ENCODE measurements at places on chromosomes 16 and 17.
A peak's percentile ranks its signal among the peaks of the same experiment; 100 is the strongest.

DNA sequence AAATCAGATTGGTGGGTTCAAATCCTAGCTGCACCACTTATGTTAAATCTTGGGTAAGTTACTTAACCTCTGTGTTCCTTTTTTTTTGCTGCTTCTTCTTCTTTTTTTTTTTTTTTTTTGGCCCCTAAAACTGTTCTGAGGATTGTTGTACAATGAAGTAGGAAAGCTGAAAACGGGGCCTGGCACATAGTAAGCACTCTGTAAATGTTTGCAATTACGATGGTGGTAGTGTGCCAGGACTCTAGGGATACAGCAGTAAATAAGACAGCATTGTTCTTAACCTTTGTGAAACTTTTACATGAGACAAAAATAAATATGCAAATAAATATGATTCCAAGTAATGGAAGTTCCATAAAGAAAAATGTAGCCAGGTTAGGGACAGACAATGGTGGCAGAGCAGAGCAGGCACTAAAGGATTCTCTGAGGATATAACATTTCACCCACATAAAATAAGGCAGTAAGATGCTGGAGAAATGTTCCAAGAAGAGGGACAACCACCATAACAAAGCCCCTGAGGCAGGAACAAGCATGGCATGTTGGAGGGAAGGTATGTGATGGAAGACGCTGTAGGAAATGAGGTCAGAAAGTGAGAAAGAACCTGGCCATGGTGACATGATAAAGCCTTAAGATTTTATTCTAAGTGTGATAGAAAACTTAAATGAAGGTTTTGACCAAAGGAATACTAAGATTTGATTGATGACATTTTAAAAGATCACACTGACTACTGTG is 127.3 kb downstream of the NLK start:
- no peak for DNase-seq

DNA sequence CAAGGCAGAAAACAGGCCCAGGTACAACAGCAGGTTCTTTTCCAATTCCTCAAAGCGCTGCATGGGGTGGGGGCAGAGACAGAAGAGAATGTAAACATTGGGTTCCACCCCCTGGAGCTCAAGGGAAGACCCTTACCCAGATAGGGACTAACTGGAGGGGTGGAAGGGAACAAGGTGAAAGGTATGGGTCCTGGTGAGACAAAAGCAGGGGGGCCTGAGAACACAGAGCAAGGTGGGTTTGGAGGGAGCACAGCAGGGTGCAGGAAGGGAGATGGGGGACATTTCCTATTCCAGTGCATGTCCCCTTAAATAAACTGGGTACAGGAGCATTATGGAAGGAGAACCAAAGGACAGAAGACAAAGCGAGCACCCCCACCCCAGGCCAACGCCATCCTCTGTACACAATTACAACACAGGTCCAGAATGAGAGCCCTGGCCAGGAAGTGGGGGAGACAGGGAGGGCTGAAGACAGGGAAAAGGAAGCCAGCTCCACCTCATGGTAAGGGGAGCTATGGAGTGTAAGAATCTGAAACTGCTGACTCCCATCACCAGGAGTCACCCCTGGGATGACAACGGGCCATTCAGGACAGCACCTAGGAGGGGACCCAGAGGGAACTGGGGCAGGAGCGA is 2.1 kb upstream of the CD2BP2 start:
- DNase-seq: no peak

DNA sequence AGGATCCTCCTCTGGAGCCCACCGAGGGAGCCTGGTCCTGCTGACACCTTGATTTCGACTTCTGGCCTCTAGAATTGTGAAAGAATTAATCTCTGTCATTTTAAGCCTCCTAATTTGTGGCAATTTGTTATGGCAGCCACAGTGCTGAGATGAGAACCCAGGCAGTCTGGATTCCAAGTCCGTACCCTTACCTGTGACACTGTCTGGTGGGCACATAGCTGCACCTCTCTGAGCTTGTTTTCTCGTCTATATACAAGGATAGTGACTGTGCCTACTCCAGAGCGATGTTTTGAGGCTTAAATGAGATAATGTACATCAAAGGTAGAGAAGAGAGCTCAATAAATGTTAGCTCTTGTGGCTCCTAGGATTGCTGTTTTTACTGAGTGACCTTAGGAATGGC is 128.4 kb upstream of the MPHOSPH6 start:
- no peak for DNase-seq

- no peak for DNase-seq
Measured at GRCh38 chr17:39001703-39002637, 34.8 kb upstream of the FBXO47 start.

GRCh38 chr17:61731330-61731729 is 132.0 kb downstream of the BRIP1 start:
- no peak for DNase-seq

GRCh38 chr17:79778504-79779083 is 646 bp downstream of the CBX2 start:
- no peak for DNase-seq

GRCh38 chr16:8632675-8633182 is 11.2 kb downstream of the METTL22 start:
- DNase-seq: no peak

- DNase-seq: no peak
Measured at GRCh38 chr16:54511222-54511731, 224.7 kb upstream of the IRX3 start.

DNA sequence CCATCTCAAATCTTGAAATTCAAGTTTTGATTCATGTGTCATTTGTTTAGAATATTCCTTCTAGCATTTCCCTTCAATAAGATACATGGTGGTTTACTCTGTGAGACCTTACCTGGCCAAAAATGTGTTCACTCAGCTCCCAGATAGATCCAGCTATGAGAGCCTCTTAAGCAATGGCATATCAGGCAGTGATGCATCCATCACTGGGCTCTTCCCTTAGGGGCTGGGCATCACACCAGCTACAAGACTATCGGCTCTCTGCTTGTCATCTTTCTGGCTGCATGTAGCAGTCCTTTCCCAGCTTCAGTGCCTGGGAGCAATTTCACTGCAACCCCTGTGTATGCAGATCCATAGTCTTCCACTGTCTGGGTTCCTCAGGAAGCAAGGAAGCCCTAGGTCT is 40.6 kb downstream of the GOSR1 start:
- no peak for DNase-seq

- no peak for DNase-seq
Measured at GRCh38 chr17:83090444-83091256, 11.2 kb downstream of the METRNL start.

- DNase-seq: no peak
Measured at GRCh38 chr16:66229651-66230050, 136.8 kb upstream of the CDH5 start.

DNA sequence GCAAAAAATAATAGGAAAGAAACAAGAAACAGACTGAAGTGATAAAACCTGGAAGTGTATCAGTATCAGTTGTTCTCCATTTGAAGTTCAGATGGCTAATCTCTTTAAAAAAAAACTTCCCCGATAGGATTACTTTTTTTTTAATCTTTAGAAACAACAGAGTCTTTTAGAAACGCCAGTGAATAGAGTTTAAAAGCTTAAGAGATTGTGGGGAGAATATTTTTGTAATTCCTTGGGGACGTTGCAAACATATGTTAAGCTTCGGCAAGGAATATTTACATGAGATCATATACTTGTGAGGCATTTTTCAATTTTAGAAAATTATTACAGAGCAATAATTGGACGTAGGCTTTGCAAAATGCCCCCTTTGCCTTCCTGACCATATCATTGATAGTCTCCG is 13.2 kb downstream of the MAF start:
- DNase-seq: no peak

DNA sequence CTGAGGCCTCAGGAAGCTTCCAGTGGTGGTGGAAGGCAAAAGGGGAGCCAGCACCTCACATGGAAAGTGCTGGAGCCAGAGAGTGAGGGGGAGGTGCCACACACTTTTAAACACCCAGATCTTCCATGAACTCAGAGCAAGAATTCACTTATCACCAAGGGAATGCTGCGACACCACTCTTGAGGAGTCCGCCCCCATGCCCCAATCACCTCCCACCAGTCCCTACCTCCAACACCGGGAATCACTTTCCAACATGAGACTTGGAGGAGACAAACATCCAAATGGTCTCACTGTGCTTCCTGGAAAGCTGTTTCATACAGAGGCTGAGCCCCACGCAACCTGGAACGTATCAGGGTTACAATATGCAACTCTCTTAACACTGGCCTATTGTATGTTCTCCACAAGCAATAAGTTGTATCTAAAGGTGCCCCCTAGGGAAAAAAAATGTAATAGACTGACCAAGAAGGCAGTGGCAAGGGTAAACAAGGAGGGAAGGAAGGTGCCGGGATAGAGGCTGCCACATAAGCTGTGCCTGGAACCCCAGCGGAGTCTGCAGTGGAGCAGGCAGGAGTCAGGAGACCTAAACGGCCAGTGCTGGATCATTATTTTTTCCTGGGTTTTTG is 106.7 kb upstream of the FOXF1 start:
- no peak for DNase-seq

GRCh38 chr17:74429604-74430384 is 2.1 kb upstream of the GPRC5C start:
- no peak for DNase-seq

GRCh38 chr17:76734080-76734840 is 2.9 kb downstream of the SRSF2 start:
- no peak for DNase-seq

GRCh38 chr17:18261146-18261515 is 669 bp downstream of the MIEF2 start:
- DNase-seq: peak; percentile 18

DNA sequence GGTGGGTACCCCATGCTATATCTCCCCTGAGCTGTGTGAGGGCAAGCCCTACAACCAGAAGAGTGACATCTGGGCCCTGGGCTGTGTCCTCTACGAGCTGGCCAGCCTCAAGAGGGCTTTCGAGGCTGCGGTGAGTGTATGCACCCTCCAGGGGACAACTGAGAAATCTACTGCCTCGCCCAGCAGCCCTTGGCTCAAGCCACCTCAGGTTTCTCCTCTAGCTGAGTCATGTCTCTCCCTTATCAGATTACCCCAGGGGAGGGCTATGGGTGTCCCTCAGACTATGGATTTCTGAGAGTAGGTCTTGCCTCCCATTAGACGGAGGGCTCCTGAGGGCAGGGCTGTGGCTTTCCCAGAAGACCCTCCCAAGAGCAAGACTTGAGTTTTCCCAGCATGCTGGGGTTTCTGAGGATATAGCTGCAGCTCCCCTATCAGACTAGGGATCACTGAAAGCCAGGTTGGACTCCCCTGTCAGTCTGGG is 6.7 kb downstream of the NEK8 start:
- no peak for DNase-seq

- no peak for DNase-seq
Measured at GRCh38 chr17:12627177-12627629, 38.5 kb upstream of the MYOCD start.

DNA sequence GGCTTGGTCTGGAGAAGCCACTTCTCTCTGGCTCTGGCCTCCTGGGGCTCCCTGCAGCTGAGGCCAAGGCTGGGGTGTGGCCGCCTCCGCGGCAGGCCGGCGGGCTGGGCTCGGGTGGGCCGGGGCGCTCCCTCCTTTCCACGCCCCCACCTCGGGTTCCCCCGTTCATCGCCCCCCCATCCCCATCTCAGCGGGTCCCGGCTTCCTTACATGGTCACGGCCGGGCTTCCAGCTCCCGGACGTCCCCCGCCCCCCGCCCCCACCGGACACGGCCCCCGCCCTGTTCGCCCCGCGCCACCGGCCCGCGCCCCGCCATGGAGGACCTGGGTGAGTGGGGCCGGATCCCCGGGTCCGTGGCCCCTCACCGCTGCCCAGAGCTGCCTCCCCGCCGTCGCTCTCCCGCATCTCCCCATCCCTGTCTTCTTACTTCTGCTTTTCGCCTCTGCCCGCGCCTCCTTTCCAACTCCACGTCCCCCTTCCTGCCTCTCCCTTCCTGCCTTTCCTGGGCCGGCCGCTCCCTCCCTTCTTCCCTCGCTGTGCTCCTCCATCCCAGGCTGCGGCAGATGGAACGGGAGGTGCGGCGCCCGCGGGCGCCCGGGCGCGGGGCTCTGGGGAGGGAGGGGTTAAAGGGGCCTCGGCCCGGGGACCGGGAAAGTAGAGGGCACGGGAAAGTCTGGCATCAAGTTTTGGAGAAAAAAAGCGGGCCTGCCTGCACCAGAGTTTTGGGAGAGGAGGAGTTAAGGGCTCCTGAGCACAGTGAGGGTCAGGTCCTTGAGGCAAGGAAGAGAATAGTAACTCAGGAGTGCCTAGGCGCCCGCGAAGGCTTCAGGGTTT is at the start of gene TGFB1I1:
Gene TGFB1I1, plus strand, starts transcription at position 278 of the 834 bp plus-strand sequence. Its CDS starts 37 bp downstream, at position 315.
- no peak for DNase-seq

DNA sequence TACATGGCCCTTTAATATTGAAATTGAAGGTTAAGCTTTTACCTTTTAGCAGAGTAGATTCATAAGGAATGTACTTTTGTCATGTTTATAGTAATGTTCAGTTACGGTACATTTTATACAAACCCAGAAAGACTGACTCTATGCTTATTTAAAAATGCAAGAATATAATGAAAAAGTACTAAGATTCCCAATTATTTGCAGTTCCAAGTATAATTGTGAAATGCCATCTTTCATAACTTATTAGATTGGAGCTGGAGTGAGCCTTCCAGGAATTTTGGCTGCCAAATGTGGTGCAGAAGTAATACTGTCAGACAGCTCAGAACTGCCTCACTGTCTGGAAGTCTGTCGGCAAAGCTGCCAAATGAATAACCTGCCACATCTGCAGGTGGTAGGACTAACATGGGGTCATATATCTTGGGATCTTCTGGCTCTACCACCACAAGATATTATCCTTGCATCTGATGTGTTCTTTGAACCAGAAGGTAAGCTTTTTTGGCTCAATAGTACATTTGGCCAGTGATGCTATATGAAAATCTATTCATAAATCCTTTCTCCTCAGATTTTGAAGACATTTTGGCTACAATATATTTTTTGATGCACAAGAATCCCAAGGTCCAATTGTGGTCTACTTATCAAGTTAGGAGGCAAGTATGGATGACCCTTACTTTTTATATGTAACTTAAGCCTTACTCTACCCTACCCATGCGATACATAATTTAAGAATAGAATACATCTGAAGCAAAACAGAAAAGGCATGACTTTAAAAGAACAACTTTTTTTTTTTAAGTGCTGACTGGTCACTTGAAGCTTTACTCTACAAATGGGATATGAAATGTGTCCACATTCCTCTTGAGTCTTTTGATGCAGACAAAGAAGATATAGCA is 4.2 kb downstream of the SRSF2 start:
- no peak for DNase-seq

GRCh38 chr16:27103954-27104353 is 37.2 kb downstream of the C16orf82 start:
- no peak for DNase-seq

DNA sequence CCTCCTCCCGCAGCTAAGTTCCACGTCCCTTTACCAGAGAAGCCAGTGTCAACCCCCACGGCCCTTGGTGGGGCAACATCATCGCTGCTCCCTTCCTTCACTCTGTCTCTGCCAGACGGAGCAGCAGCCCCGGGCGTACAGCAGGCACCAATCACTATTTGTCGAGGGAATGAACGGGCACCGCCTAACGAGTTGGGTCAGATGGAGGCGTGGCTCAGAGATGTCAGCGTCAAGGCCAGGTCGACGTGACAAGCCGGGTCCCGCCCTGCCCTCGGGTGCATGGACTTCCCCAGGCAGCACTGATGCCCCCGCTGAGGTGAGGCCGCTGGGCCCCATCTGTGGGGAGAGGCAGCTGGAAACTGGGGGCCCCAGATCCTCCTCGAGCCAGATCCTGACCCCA is 50.0 kb downstream of the CBFA2T3 start:
- no peak for DNase-seq

Measured in activated CD4-positive, alpha-beta T cell treated with anti-CD3 and anti-CD28 coated beads, Interleukin-2, amount 50 U/mL, for 1 hour (primary cell).